Head of caudate nucleus (tissue), 42 donors: ENCODE measurements at places on chromosomes 1 and 21.

DNA sequence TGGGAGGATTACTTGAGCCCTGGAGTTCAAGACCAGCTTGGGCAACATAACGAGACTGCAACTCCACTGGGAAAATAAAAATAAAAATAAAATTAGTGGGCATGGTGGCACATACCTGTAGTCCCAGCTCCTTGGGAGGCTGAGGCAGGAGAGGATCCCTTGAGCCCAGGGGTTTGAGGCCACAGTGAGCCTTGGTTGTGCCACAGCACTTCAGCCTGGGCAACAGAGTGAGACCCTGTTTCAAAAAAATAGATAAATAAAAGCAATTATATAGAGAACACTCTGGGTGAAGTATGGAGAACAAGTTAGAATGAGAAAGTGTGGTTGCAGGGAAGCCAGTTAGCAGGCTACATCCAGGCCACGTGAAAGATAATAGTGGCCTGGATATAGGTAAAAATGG is 25.7 kb downstream of the CXADR start:
- no peak for DNase-seq

- DNase-seq, result no peak
Measured at GRCh38 chr1:163298365-163298764, 23.4 kb upstream of the NUF2 start.

DNA sequence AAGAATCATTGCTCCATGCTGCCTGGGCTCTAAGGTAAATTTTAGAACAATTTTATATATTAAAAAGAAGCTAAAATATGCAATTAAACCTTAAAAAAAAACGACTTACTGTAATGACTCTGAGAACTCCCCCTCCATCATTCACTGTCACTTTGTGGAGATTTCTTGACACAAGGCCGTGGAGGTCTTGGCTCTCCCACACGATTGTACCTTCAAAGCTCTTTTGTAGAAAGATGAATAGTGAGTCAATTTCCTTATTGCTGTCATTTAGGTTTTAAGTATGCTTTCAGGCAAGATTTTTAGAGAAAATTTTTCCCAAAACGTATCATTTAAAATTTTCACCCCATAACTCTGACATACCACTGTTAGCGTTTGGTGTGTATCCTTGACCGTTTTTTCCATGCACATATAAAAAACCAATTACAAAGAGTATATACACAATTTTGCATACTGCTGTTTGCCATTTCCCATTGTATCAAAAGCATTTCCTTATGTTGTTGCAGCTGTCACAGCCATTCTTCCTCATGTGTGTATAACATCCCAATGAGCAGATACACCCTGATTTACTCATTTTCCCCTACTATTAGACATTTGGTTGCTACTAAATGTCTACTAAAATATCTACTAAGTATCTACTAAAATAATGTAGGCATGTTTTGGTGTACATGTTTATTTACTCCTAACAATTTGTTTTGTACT is 33.4 kb downstream of the B3GALNT2 start:
- peak; percentile 8 for DNase-seq

DNA sequence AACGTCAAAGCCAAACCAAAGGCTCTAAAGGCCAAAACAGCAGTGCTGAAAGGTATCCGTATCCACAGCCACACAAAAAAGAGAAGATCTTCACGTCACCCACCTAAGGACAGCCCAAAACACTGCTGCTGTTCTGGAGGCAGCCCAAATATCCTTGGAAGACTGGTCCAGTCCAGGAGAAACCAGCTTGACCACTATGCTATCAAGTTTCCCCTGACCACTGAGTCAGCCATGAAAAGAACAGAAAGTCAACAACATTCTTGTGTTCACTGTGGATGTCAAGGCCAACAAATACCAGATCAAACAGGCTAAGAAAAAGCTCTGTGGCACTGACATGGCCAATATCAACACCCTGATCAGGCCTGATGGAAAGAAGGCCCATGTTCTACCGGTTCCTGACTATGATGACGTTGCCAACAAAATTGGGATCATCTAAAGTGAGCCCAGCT is 32.1 kb downstream of the ARID4B start:
- DNase-seq, result no peak

DNA sequence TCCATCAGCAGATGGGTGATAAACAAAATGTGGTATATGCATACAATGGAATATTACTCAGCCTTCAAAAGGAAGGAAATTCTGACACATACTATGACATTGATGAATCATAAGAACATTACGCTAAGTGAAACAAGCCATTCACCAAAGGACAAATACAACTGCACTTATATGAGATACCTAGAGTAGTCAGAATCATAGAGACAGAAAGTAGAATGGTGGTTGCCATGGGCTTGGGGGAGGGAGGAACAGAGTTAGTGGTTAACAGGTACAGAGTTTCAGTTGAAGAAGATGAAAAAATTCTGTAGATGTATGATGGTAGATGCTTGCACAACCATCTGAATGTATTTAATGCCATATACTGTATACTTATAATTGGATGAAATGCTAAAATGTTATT is 39.1 kb upstream of the KCNK2 start:
- no peak for DNase-seq

- DNase-seq, result no peak
Measured at GRCh38 chr1:174165471-174166137, 6.3 kb downstream of the RABGAP1L start.

DNA sequence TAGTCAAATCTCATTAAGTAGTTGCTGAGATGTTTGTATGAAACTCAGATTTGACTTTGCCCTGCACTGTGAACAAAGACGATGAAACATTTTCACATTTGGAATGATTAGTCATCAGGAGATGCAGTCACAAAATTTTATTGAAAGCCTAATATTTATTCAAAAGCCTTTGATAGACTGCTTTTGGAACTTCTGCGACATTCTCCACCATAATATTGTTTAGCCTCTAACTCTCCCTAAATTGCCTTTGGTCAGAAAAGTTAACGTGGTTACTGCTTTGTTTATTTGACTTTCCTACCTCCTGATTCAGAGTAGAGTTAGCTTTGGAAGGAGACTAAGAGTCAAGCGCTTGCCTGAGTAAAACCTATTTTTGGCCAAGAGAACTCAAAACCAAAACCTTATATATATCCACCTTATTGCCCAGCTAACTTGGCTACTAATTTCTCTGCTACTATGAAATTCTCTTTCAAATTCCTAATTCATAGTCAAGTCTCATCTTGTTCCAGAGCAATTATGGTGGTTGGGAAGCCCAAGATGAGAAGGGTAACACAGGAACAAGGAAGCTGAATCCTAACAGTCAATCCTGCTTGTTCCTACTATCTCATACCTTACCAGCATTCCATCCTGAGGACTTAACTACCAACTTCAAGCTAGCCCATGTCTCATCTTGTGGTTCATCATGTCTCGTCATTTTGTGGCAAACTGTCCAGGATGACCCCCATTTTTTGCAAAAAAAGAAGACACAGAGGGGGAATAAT is 429.6 kb downstream of the USP25 start:
- DNase-seq, result no peak

GRCh38 chr1:6419397-6419803 is 319 bp downstream of the HES2 start:
- DNase-seq, result no peak
